CD8-positive, alpha-beta T cell (primary cell): ENCODE measurements at places on chromosomes 16 and 17.

GRCh38 chr17:77528516-77529327 lies 388.0 kb downstream of the SEC14L1 start:
- no peak for DNase-seq

DNA sequence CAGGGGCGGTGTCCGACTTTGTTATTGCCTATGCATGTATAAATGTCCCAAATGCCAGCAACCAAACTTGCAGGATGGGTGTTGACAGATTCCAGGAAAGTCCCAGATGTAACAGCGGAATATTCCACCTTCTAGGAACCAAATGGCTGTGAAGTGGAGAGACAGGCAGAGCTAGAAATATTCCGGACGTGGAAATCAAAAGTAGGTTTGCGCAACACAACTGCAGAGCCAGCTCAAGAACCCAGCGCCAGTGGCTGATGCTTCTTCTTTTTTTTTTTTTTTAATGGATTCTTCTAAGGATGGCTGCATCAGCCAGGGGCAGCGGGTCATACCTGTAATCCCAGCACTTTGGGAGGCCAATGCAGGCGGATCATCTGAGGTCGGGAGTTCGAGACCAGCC lies 601.7 kb downstream of the MAF start:
- no peak for DNase-seq

DNA sequence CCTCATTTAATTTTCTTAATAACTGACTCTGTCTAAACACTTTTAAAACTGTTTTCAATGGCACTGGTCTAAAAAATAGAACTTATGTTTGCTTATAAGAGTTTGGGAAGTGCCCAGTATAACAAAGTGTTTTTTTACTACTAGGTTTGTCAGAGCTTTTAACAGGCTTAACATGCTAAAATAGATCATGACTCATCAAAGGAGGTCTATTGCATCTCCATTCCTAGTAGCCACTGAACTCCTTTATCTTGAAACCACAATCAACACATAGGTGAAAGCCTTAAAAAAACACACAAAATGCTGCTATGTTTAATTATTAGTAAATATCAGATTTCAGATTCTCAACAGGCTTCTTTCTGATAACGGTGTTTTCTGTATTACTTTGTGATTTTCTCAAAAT lies 196.4 kb upstream of the KIF2B start:
- DNase-seq, result no peak

DNA sequence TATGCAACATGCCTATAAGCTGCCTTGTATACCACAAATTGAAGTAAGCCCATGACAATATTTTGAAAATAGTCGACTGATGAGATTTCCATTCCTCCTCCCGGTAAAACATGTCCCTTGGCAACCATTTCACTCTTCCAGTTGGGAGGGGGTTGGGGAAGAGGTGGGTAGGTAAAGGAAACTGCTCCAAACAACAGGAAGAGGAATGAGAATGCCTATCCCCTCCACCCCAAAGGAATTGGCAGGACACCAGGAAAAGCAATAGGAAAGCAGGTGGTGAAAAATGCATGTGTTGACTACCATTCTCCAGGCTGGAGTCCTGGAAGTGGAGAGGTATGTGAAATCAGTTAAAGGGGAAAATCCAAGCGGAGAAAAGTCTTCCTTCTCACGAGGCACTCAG lies 455.9 kb upstream of the PSMD7 start:
- no peak for DNase-seq

DNA sequence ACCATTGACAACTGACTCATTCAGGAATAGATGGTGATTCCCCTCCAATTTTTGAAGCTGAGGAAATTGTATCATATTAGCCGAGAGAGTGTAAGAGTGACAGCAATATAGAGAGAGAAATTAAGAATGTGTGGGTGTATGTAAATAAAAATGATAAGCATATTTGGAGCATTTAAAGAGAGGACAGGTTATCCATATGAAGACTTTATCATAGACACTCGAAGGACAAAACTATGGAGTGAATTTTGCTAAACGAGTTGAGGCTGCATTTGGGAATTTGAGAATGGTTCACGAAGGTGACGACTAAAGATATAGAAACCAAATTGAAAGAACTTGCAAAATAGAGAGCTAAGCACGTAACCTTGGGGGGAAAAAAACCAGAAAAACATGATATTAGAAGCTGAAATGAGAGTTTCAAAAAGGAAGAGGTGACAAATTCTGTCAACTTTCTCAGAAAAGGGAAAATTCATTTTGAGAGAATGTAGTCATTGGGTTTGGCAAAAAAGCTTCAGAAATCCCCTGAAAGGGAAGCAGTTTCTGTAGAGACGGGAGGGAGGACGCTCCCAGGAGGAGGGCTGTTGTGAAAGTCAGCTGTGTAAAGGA lies 129.7 kb downstream of the KCNJ2 start:
- no peak for DNase-seq

DNA sequence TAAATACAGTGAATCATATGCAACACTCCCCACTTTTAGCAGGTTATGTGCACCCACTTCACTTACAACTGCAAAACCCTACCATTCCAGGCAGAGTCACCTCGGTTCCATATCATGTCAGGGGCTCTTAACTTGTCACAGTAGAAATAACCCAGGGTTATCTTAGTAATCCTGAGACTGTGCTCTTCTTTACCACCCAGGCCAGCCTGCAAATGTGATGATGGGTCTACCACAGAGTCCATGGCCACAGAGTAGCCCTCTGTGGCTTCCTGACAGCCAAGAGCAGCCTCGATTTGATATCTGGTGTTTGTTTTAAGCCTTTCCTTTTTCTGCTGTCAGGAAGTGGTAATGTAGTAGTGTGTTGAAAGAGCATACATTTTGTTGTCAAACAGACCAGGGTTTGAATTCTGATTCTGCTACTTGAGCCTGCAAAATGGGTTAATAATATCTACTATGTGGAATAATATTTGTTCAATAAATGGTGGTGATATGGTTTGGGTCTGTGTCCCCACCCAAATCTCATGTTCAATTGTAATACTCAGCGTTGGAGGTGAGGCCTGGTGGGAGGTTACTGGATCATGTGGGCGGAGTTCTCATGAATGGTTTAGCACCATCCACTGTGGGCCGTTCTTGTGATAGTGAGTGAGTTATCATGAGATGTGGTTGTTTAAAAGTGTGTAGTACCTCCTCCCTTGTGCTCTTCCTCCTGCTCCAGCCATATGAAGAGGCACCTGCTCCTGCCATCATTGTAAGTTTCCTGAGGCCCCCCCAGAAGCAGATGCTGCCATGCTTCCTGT lies 416.5 kb downstream of the UTP18 start:
- DNase-seq, result no peak

DNA sequence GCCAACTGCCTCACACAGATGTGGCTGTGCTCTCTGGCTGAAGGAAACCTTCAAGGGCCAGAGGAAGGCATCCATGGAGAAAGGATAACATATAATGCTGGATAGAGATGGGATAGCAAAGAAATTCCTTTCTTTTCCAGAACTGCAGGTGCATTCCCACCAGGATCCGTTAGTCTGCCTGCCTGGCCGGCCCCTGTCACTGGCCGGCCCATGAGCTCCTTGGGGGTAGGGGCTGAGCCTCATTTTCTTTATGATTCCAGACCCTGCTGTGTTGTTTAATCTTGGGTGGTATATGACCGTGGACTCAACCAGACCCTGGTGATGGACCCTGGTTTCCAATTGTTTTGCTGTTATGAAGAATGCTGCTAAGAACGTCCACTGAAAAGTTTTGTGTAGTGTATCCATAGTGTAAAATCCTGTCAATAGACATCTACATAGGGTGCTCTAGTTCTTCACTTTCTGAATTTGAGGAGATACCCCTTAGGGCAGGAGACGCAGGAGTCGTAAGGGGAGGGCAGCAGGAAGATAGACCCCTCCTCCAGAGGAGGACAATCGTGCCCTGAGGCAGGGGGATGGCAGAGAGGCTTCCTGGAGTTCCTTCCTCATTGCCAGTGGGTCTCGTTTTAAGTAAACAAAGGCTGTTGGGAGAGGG lies 93.4 kb downstream of the IRX3 start:
- no peak for DNase-seq

DNA sequence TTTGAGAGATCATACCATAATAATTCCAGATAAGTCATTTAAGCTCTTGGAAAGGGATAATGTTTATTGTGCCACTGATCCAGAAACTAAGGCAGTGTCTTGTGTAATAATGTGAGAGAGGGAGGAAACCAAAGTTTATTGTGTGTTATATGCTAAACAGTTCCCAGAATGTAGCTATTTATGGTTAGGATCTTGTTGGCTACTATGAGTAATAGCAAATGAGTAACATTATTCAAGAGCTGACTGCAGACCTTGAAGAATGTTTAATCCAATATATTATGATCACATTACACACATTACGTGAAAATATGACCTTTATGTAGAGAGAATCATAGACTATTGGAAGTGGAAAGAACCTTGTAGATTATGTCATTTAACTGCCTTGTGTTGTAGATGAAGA lies 139.5 kb downstream of the BCAS3 start:
- DNase-seq, result no peak

DNA sequence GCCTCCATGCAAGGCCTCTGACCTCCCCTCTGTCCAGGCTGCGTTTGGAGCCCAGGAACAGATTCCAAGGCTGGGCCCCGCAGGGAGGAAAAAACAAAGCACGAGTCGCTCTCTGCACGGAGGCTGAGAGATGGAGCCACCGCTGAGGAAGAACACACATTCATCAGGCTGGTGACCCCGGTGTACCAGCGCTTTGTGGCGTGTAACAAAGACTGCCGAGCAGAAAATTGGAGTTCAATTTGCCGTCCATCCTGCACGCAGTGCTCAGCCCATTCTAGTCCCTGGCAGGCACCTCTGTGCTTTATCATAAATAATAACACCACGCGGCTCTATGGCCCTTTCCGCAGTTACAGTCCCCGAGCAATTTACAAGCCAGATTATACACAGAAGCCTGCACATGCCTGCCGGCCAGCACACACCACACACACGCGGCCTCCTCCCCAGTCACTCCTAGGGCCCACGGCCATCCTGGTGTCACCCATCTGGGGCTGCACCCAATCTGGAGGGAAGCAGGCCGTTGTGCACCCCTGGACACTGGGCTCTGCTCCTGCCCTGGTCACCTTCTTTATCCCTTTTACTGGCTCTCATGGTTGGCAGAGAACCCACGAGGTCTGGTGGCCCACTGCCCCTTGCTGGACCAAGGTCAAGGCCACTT lies 124.4 kb downstream of the SDK2 start:
- DNase-seq, result no peak

GRCh38 chr16:2924901-2925755 lies 13.4 kb downstream of the FLYWCH1 start:
- no peak for DNase-seq

DNA sequence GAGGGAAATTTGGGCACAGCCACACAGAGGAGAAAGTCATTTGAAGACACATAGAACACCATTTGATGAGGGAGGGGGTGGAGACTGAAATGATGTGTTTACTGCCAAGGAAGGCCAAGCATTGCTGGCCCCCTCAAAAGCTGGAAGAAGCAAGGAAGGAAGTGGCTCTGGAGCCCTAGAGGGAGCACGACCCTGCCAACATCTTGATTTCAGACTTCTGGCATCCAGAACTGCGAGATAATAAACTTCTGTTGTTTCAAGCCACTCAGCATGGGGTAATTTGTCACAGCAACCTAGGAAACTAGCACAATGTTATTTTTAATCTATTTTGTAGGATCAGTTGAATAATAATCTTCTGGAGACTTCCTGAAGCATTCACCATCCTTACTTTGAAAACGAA lies 314.8 kb upstream of the GOT2 start:
- no peak for DNase-seq
